T-helper 2 cell treated with Interferon-gamma antibody and Interleukin-4, amounts not matched to agents 100 ng/mL and 5 ng/mL, for 36 hours (primary cell): ENCODE measurements at places on chromosomes 2 and 18. TPM values are rescaled to one million over a fixed set of nuclear protein-coding genes. Genes with fewer than 3 reads are reported as not detected.

Gene SERPINB13
- not detected in 2 replicates for total RNA-seq

Gene SP140
- 117 and 120 TPM in 2 replicates for total RNA-seq

Gene TFPI
- 0.11 TPM in 1 of 2 replicates, not detected in the other for total RNA-seq

Gene TRAPPC8
- 39.3 and 43.4 TPM in 2 replicates for total RNA-seq

Gene DAW1
- total RNA-seq: not detected in 2 replicates

Gene ASB18
- total RNA-seq: not detected in 2 replicates

Gene COL5A2
- 0.27 and 0.52 TPM in 2 replicates for total RNA-seq

Gene TANC1
- 0.20 TPM in 2 replicates for total RNA-seq

Gene MOGAT1
- total RNA-seq: not detected in 2 replicates

Gene MGAT4A
- 69.5 and 73.7 TPM in 2 replicates for total RNA-seq

Gene ITGB1BP1
- 129 and 134 TPM in 2 replicates for total RNA-seq

Gene VPS54
- total RNA-seq: 18.7 and 19.0 TPM in 2 replicates

Gene EVA1A
- not detected in 2 replicates for total RNA-seq

Gene DPYSL5
- not detected in 2 replicates for total RNA-seq
